Fibroblast of lung (primary cell): ENCODE measurements at places on chromosomes 3 and 15. TPM values are rescaled to one million over a fixed set of nuclear protein-coding genes. Genes with fewer than 3 reads are reported as not detected.

DNA sequence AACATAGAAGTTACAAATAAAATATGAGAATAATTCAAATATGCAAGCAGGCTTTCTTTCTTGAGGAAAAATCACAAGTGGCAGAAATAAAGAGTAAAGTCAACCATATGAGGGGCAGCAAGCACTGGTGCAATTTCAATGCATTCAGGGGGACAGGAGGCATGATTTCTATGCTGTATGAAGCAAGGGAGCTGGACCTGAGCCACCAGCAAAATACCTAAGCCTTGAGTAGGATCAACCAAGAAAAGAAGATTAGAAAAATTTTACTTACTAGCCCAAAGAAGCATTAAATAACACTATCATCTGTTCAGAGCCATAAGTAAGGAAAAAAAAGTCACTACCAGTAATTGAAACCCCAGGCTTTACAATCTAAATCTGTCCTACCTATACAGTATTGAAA is 6.3 kb downstream of the ADGRG7 start:
- DNase-seq: peak; percentile 65

- DNase-seq: no peak
Observed at GRCh38 chr3:88189361-88189810, 39.6 kb downstream of the C3orf38 start.

- DNase-seq: no peak
Observed at GRCh38 chr3:162641317-162641716, 1144.7 kb downstream of the OTOL1 start.

The UBXN7 gene
- total RNA-seq: 21.1 and 28.1 TPM in 2 replicates

DNA sequence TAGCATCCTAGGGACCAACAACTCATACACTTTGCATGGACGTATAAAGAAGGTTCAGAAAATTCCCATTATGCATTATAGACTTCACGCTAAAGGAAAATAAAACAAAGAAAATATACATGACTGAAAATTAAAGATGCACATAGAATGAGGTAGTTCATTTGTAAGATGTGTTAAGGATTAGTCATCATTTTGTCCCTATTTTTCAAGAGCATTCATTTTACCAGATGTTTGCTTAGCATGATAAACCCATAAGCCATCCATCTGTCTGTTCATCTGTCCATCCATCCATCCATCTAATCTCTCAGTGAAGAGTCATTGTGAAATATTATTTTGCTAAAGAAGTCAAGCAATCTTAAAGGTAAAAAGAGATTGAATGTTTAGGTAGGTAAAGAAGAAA is 80.3 kb downstream of the TFG start:
- DNase-seq: no peak

DNA sequence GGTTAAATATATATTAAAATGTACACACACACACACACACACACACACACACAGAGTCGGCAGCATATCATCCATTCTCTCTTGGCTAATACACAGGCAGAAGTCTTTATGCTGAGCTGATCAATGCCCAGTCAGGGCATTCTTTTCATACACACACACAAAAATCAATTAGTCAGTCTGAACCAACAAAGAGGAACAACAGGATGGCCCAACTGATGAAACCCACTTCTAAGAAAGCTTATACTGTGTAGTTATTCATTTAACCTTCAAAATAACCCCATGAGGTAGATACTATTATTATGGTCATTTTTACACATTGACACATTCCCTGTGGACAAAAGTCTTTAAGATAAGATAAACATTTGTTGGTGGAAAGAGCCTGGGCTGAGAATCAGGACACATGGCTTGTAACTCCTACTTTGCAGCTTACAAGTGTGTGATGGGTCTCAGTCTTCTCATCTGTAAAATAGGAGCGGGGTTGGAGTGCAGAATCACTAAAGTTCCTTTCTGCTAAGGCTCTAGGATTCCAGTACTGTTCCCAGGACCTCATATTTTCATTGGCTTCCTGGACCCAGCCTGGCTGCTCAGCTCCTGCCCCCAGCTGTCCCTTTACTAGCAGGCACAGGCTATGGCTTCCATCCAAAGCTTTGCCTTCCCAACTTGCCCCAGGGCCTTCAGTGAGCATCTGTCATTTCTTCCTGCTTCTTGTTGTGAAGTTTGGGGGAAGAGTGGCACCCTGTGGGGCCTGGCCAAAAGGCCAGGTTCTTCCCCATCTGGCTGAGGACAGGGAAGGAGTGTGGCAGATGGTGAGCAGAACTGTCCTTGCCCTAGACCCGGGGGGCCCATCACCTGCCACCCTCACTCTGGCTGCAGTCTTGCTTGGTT is 27.2 kb upstream of the GLCE start:
- no peak for DNase-seq

- peak; percentile 62 for DNase-seq
Observed at GRCh38 chr15:27123808-27124207, 152.8 kb downstream of the GABRG3 start.

The ARPP21 gene
- total RNA-seq: not detected in 2 replicates

- peak; percentile 65 for DNase-seq
Observed at GRCh38 chr3:187919048-187919447, 173.8 kb upstream of the BCL6 start.

DNA sequence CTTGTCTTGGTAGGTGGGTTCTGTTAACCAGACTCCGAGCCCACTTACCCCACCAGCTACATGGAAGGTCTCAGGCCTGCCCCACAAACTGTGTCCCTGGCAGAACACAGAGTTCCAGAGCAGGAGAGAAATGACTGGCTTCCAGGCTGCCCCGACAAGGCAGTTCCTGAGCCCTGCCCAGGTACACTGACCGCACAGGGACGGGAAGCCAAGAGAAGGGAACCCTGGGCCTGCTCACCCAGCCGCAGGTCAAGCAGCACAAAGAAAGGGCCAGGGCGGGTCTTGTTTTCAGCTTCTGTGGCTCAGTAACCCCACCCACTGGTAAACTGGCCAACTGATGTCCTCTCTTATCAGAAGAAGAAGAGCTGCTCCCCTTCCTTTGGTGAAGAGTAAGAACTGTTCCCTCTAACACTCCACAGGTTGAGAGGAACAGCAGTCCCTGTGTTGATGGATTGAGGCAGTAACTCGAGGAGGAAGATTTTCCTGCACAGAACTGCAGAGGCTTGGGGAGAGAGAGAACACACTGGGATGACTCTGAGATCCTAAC is 68.4 kb downstream of the CRTC3 start:
- no peak for DNase-seq

GRCh38 chr3:187770224-187770623 is 25.0 kb upstream of the BCL6 start:
- DNase-seq: no peak

The MEX3B gene
- 5.9 and 8.1 TPM in 2 replicates for total RNA-seq

GRCh38 chr15:90787881-90788280 is 70.7 kb downstream of the BLM start:
- DNase-seq: no peak

- peak; percentile 98 for DNase-seq
Observed at GRCh38 chr3:64238971-64239667, 13.9 kb upstream of the PRICKLE2 start.

DNA sequence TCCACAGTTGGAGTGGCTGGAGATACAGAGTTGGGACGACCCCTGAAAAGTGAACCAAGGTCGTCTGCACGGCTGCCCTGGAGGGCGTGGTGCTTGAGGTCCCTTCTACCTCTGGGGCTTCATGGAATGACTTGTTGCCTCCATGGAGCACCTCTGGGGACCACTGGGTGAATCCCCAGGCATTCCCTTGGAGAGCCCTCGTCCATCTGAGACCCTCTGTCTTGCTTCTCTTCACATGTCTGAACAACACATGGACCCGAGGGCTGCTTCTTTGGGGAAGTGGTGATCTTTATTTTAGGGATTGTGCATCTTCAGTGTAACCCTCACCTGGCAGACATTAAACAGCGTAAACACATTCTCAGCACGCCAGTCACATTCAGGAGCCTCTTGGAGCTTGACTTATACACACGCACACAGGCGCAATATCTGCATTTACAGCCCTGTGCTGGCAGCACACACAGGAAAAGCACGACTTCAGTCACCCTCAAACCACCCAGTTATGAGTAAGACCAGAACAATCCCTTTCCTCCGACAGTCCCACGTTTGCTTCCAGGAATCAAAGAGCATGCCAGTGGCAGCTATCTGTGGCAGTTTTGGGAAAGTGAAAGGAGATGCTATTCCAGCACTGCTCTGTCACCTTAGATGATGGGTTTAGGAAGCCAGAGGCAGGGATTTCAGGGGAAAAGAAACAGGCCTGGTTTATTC is 12.6 kb downstream of the FAM107A start:
- peak; percentile 94 for DNase-seq

- DNase-seq: peak; percentile 20
Observed at GRCh38 chr3:149353581-149354184, 20.2 kb upstream of the TM4SF18 start.

- no peak for DNase-seq
Observed at GRCh38 chr15:65987100-65987499, 117.8 kb downstream of the RAB11A start.

DNA sequence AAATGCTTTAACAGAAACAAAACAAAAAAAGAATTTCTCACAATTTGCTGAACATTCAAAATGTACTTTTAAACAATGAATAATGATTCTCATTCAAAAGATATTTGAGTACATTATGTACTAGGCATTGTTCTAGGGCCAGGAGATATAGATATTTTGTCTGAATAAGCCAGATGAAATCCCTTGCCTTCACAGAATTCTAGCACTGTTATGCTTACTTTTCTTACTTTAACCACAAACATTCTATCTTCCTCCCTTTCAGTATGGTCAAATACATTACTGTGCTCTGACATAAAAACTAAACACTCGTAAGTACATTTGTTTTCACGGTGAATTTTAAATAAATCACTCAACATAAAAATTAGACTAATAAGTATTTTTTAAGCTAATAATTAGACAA is 116.7 kb downstream of the ADAM10 start:
- DNase-seq: peak; percentile 61

GRCh38 chr3:38421679-38422336 is 31.9 kb upstream of the ACVR2B start:
- DNase-seq: no peak

DNA sequence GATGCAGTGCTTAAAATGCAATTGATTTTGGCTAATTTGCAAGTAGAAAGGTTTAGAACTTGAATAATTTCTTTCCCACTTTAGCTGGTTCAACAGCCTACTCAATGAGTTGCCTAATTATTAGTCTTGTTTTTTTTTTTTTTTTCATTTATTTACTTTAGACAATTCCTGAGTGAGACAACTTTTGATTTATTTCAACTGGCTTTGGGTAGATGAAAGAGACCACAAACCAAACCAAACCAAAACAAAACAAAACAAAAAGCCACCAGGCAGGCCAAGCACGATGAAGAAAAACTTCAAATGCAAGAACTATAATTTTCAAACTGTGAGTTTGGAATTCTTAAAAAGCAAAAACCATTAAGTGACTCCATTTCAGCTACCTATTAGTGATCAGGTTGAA is 469.9 kb downstream of the GBE1 start:
- peak; percentile 32 for DNase-seq

The SLC12A6 gene
- 18.5 and 26.9 TPM in 2 replicates for total RNA-seq

GRCh38 chr3:130900959-130901358 is 7.1 kb downstream of the ATP2C1 start:
- peak; percentile 32 for DNase-seq

DNA sequence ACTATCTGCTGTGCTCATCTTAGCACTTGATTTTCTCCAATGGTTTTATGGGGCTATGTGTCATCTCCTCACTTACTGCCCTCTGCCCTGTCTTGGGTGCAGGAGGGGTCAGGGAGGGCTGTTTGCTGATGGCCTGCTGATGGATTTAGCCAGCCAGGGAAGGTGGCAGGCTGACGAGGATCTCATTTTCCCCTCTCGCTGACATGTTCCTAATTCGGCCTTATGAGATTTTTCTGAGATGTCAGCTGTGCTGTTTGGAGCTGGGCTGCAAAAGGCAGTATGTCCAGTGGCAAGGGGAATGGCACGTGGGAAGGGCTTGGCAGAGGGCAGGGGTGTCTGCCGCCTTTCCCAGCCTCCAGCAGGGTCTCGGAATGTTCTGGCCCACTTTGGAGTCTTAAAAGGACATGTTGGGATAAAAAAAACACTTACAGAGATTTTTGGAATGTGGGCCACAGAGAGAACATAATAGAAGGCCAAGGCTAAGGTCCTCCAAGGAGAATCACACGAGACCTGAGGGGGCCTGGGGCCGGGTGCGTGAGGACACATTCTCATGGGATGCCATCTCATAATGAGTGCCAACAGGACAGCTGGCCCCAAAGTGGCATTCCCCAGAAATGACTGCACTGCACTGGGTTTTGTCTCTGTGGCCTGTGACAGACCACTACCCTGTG is 303.8 kb downstream of the TLE3 start:
- no peak for DNase-seq

DNA sequence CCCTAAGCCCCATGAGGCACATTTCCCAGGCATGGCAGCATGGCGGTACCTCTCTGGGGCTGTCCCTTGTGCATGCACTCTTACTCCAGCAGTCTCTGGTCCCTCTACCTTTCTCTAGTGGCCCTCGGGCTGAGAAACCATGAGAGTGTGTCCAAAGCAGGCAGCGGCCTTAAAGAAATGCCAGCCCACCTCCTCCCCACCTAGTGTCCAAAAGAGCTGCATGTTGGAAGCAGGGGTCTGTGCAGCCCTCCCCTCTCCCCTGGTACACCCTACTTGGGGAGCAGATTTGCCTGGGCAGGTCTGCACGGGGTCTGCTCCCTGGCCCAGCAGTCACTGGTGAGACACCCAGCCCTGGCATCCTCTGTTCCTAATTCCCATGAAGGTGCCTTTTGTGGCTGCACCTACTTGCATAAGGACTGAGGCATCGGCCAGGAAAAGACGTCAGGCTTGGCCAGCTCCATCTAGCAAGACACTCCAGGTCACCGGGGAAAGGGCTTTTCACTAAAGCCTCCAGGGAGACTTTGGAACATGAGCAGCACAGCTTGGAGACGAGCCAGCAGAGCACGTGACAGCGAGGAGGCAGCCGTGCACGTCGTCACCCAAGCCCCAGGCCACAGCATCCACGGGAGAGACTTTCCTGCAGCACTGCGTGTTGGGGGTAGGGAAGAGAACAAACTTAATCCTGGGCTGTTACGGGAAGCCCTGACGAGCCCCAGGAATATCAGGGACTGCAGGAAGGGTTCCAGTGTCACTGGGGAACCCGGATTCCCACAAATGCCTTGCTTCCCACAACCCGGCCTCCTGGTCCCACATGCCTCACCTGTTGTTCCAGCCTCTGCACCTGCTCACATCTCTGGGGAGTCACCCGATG is 38.8 kb downstream of the TM2D3 start:
- peak; percentile 17 for DNase-seq

The RAP2B gene
- total RNA-seq: 24.4 and 27.1 TPM in 2 replicates

- DNase-seq: peak; percentile 99
Observed at GRCh38 chr3:14144423-14145075, 19.7 kb downstream of the TMEM43 start.

The GLDN gene
- 22.9 and 50.7 TPM in 2 replicates for total RNA-seq

The CFAP44 gene
- total RNA-seq: 1.3 and 1.5 TPM in 2 replicates
